CD8-positive, alpha-beta T cell (primary cell): ENCODE measurements at places on chromosomes 4 and X.

GRCh38 chr4:87882321-87882720, 49.6 kb downstream of the MEPE start:
- DNase-seq, result no peak

- no peak for DNase-seq
Observed at GRCh38 chr4:26001816-26002215, 87.8 kb downstream of the SMIM20 start.

DNA sequence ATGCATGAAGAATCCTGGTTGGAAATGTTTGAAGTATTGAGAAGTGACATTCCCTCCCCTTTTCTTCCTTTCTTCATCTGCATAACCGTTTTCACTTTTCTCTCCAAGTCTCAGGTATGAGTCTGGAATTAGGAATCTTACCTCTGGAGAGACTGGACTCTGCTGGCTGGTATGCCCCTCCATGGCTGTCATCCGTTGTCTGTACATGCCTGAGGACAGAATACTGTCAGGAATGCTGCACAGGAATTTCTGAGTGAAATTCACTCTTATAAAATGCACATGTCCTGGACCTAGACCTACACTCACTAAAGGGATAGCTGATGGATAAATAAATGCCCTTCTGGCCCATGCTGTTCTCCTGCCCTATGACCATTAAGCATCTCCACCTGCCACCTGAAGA, 179.5 kb downstream of the MSN start:
- no peak for DNase-seq

DNA sequence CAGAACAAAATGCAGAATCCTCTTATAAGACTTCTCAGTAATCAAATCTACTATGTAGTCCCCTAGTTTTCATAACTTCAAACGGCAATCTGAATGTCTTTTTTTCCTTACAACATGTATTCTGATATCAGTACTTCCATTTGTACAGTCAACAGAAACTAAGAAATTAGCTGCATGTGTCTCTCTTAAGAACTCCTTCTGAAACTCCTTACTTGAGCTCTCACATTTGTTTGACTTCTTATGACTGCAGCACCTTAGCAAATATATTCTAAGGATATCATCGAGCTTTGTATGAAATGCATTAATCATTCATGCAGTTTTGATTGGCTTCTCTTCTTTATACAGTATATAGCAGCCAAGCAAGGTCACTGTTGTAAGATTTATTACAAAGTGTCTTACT, 77.0 kb downstream of the TMEM47 start:
- no peak for DNase-seq
